ENCODE measurements at places on chromosomes 3 and 15.

DNA sequence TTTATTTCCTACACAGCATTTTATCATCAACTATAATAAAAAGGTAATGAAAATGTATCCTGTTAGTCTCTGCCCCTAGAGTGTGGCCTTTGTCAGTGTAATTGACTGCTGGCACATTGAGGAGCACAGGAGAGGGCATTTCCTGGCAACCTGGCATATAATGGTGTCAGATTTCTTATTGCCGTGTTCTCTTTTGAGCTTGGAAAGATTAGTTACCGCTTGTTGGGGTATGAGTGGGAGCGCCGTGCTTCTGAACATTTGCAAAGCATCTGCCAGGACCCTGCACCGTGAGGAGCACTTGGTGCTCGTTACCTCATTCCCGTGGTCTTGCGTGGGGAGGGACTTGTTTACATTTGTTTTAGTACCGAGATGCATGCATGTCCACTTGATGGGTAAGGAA, 124.4 kb downstream of the PTPRG start:
- no peak for DNase-seq

DNA sequence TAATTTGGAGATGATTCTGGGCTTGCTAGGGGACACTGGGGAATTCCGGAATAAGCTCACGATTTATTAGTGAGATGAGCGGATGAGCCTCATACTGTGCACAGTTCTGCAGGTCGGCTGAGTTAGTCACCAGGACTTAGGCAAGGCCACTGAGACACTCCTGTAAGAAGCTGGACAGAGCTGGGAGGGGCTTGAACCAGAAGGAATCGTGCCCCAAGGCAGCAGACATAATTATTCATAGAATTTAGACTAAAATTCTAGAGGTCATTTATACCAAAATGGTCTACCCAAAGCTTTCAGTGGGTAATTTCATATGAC, 121.4 kb downstream of the VGLL4 start:
- DNase-seq: no peak

DNA sequence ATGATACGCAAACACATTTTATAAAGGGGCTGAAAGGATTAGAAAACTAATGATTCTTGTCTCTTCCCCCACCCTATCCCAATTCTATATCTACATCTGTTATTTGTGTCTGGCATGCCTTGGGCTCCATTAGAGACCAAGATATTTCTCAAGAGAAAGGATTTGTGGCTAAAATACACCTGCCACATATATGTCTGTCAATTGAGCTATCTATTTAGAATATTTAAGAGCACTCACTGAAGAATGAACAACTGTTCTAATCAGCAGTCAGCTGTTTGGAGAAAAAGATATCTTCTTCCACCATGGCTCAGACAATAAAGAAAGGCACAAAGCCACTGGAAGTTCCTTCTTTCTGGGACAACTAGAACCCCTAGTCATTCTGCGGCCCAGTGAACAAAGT, 61.7 kb upstream of the LRRN1 start:
- DNase-seq: no peak

DNA sequence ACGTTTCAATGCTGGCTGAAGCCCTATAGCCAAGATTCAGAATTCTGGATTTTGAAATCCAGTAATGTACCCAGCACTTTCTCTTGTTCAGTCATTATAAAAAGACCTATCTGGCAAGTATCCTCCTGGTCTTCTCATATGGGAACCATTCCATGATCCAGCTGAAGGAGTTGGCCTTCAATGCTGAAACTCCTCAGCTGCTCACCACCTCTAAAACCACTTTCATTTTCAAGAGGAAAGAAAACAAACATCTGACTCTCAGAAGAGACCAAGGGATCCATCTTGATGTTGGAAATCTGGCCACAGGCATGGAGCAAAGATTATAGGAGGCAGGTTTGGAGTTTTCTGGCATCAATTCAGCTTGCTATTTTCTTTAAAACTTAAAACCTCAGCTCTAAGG, 235.4 kb downstream of the FMN1 start:
- DNase-seq: no peak

DNA sequence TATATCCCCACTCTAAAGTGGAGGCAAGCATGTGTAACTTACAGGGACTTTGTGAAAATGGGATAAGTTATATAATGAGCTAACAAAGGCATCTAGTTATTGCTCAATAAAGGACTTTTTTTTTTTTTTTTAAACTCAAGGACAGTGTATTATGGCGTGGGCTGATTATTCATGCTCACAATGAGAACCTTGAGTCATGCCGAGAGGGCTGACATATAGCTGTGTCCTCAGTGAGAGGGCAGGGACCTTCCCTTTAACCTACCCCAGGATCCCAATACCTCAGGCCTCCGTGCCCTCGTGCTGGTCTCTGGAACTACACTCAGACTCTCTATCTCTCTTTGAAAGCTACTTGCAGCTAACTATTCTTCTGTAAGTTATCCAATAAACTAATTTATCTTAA, 319.9 kb upstream of the ICE2 start:
- DNase-seq: no peak

DNA sequence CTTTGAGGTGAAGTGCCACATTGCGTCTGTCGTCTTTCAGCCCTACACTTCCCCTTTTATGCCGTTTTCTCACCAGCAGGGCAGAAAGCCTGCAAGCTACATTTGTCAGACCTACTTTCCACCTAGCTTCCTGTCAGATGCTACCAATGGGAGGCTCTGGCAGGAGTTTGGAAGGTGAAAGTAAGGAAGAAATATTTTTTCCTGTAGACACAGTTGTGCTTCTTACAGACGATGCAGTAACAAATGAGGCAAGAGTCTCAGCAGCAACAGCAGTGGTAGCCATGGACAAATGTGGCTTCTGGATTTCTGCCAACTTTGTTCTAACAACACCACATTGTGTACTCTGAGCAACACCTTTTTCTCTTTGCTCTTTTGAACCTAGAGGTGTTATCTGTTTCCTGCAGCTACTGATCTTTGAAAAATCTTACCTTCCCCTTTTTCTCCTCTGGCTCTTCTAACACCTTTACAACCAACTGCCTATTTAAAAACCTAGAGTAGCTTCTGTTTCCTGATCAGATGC, 70.6 kb upstream of the STT3B start:
- DNase-seq: no peak

Measured in brain (organoid and tissue), 16 donors.